ENCODE measurements at places on chromosomes 2 and 18. TPM values are rescaled to one million over a fixed set of nuclear protein-coding genes. Genes with fewer than 3 reads are reported as not detected.

Gene L3MBTL4
- under 0.01 TPM for total RNA-seq

Gene INHA
- not detected for total RNA-seq

Gene DSEL
- 18.0 TPM for total RNA-seq

Gene RGPD4
- total RNA-seq = not detected
